Endothelial cell (in vitro differentiated cells): ENCODE measurements at places on chromosomes 1 and 21.

- no peak for DNase-seq
These were observed 18.6 kb downstream of the TAL1 start for GRCh38 chr1:47213230-47213963.

DNA sequence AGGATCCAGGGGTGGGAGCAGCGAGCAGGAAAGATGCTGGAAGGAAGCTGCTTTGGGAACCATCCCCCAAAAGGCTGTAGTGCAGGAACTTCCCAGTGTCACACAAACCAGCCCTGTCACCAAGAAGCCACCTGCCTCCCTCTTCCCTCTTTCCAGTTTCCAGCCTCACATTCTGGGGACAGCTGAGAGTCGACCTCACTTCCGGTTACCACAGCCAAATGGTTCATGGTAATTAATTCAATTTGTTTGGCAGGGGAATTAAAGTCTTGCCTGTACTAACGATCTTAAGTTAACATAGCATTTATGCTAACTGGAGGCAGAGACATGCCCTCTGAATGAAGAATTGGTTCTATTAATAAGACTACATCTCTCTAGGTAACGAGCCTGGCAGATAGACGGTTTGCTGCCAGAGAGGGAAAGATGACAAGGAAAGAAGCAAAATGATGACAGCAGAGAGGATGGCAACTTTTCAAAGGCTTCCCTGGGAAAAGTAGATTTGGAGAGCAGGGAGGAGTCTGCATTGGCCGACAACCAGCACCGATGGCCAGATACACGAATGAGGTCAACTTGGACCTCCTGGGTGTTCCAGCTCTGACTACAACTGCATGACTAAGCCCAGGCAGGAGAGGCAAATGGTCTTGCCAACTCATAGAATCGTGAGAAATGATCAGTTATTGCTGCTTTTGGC lies 64.1 kb downstream of the TMCO4 start:
- no peak for DNase-seq

- DNase-seq = no peak
These were observed 25.8 kb downstream of the SOX13 start for GRCh38 chr1:204098683-204099082.

DNA sequence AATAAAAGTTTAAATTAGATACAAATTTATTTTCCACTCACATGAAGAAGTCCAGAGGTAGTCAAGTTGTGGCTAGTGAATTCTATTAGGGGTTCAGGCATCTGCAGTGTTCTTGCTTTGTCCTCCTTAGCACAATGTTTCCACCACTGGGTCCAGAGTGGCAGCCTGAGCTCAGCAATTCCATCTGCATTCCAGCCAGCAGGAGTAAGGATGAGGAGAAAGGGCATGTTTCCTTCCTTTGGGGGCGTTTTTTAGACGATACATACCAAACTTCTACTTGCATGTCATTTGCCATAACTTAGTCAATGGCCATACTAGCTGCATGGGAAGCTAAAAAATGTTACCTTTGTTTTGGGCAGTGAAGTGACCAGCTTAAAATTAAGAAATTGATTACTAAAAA lies 98.5 kb upstream of the VANGL1 start:
- no peak for DNase-seq

DNA sequence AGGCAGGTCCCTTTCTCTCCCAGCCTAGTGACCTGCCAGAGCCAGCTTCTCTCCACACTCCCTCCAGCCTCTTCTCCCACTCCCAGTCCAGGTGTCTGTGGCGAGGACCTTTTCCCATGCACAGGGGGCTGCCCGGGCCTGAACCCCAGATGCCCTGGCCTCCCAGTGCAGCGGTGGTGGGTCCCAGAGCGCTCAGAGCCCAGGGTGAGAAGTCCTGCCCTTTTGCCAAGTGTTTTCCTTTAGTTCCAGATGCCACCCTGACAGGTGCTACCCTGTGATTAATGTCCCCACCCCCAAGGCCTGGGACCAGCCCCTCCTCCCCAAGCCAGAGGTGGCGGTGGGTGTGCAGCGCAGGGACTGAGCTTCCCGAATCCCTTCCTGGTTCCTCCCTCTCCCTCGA lies 90.4 kb downstream of the PAX7 start:
- DNase-seq = no peak

- peak; percentile 67 for DNase-seq
These were observed 9.5 kb upstream of the TNFRSF14 start for GRCh38 chr1:2546515-2547209.

GRCh38 chr1:33841494-33841893 lies 22.4 kb upstream of the HMGB4 start:
- no peak for DNase-seq

GRCh38 chr1:20491866-20492265 lies 5.9 kb upstream of the CAMK2N1 start:
- no peak for DNase-seq

GRCh38 chr1:14543191-14543840 lies 55.2 kb upstream of the KAZN start:
- no peak for DNase-seq

DNA sequence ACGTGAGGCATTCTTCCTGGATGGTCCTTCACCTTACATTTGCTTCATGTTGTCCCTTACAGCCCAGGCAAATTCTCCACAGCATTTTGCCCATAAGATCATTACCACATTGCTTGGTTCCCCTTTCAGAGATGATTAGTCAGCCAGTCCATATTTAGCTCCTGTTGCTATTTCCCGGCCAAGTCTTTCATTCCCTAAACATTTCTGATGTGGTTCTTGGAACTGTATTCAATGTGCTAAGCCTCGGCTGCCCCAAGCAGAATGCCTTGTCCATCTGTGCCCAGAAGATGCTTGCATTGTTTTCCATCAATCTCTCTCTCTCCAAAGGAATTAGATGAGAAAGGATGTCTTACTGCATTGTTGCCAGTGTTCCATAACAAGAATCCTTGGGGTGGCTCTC lies 420.9 kb upstream of the CAMK1G start:
- DNase-seq = no peak

GRCh38 chr1:205506409-205507200 lies 2.1 kb downstream of the CDK18 start:
- no peak for DNase-seq

DNA sequence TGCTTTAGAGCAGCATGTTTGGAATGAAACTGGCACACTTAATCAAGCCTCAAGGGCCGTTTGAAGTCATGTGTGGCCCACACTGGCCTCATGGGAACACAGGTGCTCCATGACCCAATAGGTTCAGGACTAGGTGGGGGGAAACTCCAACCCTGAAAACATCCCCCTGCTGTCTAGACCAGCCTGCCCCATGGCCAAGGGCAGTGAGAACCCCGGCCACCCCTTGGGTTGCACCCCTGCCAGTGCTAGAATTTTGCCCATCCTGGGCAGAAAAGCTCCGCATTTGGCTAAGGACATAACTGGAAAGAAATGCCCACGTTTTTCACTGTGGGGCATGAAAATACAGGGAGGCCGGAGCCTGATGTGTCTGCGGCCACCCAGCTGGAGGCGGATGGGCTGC lies 6.1 kb upstream of the PTGER3 start:
- DNase-seq = no peak

GRCh38 chr21:14876524-14876840 lies 188.3 kb downstream of the NRIP1 start:
- DNase-seq = no peak

DNA sequence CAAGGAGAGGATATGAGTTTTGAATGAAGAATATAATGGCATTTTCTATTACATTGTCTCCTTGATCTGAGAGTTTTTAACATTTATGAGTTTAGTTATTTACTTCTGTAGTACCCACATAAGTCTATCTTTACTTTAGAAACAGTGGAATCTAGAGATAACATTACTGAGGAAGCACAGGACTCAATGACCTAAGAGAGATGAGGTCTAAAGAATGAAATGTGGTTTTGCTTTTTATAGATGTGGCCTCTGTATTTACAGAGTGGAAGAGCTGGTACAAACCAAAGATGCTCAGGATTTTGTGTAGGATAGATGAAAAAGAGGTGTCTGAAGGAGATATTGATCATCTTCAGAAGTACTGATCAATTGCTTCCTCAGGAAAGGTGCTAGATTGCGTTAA lies 177.3 kb downstream of the KCTD3 start:
- DNase-seq = no peak

DNA sequence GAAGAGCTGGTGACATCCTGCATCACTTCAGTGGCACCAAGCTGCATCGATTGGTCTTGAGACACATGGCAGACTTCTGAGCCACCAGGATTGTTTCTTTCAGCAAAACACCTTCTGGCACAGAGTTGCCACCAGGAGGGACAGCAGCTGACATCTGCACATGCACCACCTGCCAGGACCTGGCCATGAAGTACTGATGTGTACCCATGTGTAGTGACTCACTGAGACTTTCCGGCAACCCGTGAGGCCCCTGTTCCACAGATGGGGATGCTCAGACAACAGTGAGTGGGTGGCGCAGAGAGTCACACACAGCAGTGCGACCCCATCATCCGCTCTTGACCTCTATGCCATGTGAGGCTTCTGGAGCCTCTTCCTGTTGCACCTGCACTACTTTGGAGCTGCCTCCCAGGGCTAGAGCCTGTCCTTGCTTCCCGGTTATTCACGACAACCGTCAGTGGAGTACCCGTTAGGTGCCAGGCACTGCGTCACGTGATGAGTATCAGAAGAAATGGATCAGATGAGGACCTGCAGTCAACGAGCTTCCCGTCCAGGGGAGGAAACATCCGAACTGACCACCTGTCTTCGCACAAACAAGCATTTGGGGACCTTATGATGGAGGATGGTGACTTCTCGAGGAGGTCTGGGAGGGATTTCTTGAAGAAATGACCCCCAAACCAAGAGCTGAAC lies 80.5 kb upstream of the VAMP3 start:
- no peak for DNase-seq

- no peak for DNase-seq
These were observed 306.3 kb upstream of the DUSP10 start for GRCh38 chr1:222048094-222048595.

GRCh38 chr1:179661018-179661417 lies 69.4 kb downstream of the TDRD5 start:
- no peak for DNase-seq

GRCh38 chr1:225343618-225344017 lies 84.2 kb downstream of the LBR start:
- DNase-seq = no peak

GRCh38 chr1:231236208-231236591 lies 4.8 kb upstream of the GNPAT start:
- DNase-seq = no peak

DNA sequence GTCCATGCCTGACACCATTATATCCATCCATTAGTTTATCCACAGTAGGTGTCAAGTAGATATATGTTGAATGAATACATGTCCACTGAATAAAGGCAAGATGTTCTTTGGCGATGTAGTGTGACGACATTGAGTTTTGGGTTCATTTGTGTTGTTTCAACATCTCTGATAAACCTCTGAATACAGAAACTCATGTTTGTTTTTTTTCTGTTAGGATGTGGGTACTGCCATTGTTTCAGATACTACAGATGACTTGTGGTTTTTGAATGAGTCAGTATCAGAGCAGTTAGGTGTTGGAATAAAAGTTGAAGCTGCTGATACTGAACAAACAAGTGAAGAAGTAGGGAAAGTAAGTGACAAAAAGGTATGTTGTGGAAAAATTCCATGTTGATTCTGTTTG lies 28.1 kb downstream of the MDM4 start:
- no peak for DNase-seq

DNA sequence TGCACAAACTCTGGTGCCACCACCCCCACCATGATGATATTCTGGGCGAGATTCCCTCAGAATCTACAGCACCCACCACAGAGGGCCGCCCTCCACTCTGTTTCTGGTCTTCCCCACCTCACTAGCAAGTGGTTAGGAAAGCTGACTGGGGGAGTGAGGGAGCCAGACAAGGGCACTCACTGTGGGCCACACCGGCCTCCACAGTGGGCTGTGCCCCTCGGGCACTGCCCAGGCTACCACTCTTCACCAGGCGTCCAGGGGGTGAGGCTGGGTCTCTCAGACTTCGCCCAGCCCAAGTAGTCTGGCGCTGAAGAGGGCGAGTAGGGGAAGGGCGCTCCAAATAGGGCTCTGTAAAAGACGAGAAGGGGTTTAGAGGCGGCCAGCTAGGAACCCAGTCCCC lies 11.2 kb upstream of the GATAD2B start:
- no peak for DNase-seq
